ENCODE measurements at places on chromosomes 1 and 21. TPM values are rescaled to one million over a fixed set of nuclear protein-coding genes. Genes with fewer than 3 reads are reported as not detected.

RAVER2 gene
- 1.8 TPM for total RNA-seq

S100A7A gene
- not detected for total RNA-seq

LHX8 gene
- not detected for total RNA-seq

DYNLT5 gene
- not detected for total RNA-seq

TEKT2 gene
- 0.20 TPM for total RNA-seq

ELAPOR1 gene
- total RNA-seq = 4.2 TPM

CHI3L2 gene
- 1.2 TPM for total RNA-seq

MYCL gene
- 0.08 TPM for total RNA-seq

RIPPLY3 gene
- total RNA-seq = not detected

FAM163A gene
- not detected for total RNA-seq

EPHB2 gene
- total RNA-seq = 0.68 TPM

All from activated T-cell treated with anti-CD3 and anti-CD28 coated beads, Interleukin-2, amount 50 U/mL, for 4 hours (primary cell).